Pancreas (tissue), 10 donors: ENCODE measurements at places on chromosomes 2 and 18. TPM values are rescaled to one million over a fixed set of nuclear protein-coding genes. Genes with fewer than 3 reads are reported as not detected.

VWA3B gene
- total RNA-seq, result 0.04 TPM

GYPC gene
- 40.1 TPM for total RNA-seq

ARID5A gene
- total RNA-seq, result 4.2 TPM

HOXD11 gene
- total RNA-seq, result not detected

DNA sequence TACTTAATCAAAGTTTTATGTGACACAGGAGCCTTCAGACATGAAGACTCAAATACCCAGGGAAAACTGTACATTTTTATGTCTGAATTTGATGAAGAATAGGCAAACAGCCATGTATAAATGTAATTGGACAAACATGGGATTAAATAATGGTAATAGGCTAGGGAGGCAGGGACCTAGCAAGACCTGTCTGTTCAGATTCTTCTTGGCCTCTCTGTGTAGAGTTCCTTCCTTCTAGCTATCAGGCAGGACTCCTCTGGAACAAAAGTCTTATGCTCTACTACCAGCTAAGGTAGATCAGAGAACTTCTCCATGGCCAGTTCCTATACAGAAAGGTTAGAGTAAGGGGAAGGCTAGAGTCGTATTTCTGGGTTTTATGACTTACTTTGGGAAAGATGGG is 9.5 kb upstream of the PARD3B start:
- no peak for DNase-seq

DNA sequence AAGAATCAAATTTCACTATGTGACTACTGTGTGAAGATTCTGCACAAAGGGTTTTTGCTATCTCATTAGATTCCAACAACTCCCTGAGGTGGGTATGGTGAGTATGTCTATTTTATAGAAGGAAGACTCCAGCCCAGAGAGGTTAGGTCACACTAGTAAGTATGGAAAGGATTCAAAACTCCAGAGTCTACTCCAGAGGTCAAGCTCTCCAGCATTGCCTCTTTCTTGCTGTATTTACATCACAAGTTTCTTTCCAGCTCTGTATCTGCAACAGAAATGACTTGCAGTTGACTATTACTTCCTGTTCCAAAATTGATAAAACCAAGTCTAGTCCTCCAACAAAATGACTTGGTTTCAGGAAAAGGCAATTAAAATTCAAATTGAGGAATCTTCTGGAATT is 2.1 kb downstream of the COL4A4 start:
- no peak for DNase-seq

GRCh38 chr2:234793212-234793785 is 158.5 kb upstream of the SH3BP4 start:
- no peak for DNase-seq

DNA sequence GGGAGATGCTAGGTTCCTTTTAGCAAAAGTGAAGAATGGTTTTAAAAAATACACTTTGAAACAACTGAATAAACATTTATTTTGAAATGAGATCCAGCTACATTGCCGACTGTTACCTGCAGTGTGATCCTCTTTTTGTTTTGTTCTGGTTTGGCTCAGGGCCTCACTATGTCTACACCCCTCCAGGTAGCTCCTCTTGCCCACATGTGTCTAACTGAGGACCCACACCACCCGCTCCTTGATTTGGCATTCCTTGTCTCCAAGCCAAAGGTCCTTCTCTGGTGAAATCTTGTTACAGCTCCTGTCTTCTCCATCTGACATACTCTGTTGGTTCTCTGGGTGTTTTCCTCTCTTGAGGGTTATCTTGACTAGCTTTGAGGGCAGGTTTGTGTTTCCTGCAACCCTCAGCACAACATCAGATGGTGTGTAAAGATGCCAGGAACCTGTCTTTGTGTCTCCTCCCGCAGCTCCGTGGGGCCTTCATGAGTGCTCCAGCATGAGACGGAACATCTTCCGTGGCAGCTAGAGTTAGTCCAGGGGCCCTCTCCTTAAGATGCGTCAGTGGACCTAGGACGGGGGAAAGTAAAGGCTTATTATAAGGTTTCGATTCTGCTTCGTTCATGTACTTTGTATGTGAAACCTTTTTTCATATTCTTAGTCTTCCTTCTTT is 32.1 kb downstream of the MAP4K4 start:
- DNase-seq, result no peak

GRCh38 chr2:239499726-239500573 is 99.1 kb upstream of the HDAC4 start:
- DNase-seq, result no peak

GRCh38 chr2:234404957-234405356 is 91.9 kb downstream of the ARL4C start:
- no peak for DNase-seq

GRCh38 chr18:31225668-31226067 is 63.0 kb upstream of the DSC1 start:
- no peak for DNase-seq

DNA sequence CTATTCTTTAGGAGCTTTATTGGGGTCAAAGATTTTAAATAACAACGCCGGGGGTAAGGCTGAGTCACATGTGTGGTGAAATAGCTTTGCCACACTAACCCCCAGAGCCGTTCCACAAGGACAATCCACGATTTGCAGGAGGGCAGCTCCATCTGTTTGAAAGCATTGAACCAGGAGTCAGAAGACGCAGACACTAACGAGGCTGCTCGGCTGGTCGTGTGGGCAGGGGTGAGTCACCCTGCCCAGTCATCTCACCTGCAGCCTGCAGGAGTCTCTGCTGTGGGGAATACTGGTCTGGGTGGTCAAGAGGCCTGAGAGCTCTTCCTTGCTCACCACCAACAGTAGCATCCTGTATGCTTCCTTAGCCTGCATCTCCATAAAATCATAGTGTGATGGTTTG is 149.2 kb upstream of the NCK2 start:
- no peak for DNase-seq

DNA sequence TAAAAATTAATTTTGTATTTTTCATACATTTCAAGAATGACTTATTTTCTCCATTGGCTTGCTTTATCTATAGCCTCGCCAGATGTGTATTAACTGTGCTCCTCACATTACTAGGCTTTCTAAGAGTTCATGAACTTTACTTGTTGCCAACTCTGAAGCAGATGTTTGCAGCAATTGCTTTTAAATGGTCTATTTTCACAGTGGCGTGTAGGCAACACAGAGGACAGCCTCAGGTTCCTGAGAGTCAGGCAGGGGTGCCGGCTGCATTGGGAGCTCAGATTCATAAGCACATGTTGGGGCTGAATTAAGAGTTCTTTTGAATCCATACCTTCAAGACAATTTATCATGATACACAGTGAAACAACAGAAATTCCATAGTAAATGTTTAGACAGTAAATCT is 179.2 kb upstream of the PXDN start:
- DNase-seq, result no peak

DNA sequence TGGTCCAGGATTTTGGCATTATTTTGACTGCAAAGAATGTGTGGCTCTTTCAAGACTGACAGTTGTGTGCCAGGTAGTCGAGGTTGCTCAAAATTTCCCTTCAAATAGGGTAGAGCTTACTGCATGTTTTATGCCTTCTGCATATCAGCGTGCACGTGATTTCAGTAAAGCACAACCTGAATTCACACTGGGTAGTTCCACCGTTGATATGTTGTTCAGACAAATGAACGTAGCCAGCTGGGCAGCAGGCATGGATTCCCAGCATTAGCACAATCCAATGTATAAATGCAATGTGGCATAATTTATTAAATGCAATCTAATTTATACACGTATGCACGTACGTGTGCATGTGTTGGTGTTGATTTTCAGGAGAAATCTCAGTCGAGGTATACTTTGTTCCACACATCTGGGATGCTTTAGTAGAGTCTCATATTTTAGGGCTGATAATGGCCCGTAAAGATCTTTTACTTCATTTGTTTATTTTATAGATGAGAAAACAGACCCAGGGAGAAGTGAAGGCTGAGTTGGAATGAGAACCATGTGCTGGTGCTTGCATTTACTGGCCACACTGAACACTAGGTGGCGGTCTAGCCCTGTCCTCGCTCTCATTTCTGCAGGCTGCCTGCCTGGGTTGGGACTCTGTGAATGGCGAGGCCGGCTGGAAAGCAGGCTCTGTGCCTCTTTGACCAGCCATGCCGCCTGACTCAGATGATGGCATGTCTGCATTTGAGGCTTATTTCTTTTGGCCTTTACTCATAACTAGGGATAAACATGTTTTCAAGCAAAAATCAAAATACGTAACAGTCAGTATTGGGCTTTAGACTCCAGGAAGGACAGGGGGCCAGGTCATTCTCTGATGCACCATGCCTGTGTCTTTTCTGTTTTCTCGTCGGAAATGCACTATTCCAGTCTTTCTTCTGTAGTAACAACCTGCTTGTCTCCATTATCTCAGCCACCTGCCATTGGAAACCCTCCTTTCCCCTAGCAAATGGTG is 120.4 kb downstream of the RNF144A start:
- DNase-seq, result peak; percentile 69

DNA sequence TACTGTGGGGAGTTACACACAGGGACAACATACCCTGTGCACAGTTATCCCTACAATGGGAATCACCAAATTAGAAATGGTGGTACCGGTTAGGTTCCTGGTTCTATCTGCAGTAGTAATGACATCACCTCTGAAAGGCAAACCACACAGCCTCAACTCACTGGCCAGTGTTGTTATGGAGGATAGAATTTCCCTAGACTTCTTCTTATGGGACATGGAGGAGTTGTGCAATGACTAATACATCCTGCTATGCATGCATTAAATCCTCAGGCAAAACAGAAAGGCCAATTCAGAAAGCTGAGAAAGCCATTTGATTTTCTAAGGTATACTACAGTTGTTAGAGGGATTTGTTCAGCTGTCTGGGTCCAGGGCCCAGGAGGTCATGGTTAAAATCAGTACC is 439.3 kb downstream of the TMX3 start:
- no peak for DNase-seq

GRCh38 chr2:8567469-8568260 is 114.2 kb upstream of the ID2 start:
- DNase-seq, result no peak

DNA sequence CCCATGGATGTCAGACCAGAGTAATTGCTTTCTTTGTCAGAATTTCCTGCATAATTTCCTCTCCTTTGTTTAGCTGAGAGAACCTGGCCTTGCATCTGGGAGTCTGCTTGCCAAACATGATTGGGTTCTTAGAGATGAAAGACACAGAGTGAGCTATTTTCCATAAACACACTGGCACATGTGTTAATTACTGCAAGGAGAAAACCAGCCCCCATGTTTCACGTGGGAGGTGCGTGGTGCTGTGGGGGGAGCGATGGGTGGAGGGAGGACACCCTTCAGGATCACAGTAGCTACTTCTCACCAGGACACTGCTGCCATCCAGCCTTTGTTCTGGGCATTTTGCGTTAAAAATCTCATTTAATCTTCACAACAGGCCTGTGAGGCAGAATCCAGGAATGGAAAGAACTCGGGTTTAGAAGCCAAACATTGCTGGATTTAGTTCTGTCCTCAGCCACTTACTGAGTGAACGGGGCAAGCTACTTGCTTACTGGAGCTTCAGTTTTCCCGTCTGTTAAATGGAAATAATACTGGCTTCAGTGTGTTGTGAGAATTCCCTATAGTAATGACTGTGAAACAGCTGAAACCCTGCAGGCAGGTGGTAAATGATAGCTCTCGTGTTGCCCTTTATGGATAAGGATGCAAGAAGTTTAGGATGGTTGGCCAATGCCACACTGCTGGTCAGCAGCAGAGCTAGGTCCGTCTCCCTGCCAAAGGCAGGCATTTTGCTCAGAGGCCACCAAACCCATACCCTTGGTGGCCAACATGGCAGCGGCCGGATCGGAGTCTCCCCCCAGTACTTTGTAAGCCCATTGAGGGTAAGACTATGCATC is 100.1 kb upstream of the ASAP2 start:
- DNase-seq, result no peak

DNA sequence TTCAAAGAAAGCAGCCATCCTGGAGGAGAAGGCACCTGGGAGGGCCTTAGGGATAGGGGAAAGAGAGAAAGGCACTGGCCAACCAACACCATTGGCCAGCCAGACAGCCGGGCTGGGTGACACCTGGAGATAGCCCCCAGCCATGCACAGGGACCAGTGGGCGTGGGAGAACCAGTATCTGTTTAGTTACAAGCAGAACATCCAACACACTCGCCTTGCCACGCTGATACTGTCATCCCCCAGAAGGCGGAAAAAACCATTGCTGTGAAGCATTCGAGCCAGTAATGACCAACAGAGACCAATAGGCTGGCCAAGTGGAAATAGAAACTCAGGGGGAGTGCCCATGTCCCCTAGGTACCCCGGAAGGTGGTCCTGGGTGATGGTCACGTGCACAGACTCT is 15.5 kb downstream of the ASPRV1 start:
- no peak for DNase-seq

GRCh38 chr2:135132314-135132713 is 80.2 kb downstream of the RAB3GAP1 start:
- DNase-seq, result no peak

DNA sequence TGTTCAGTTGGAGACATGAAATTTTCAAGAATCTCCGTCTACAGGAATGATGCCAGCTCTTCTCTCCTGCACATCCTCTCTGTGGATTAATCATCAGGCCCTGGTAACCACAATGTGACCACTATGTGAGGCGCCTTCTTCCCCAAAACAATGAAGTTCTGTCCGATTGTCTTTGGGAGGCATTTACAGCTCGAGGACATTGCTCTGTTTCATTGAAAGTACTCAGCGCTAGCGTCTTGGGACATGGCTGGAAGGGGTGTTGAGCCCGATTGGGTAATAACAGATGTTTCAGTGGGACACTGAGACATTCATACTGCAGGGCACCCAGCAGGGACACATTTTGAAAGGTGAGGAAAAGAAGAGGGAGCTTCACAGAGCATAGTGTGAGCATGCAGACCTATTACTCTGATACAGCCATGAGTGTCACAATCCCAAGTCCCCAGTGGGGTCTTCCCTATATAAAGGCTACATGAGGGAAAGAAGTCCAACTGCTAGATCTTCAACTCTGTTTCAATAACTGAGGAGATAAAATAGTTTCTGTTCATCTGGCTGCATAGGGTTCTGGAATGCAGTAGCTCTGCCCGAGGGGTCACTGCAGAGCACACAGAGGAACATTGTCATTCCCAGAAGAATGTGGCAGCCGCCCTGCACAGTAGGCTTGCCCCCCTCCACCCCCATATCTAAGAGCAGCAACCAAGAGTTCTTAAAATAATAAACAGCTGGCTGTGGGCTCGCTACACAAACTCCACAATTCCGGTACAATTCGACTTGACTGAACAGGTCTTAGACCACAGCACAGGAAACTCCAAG is 237.3 kb downstream of the OSR1 start:
- DNase-seq, result no peak
